Activated naive CD4-positive, alpha-beta T cell treated with anti-CD3 and anti-CD28 coated beads, Interleukin-2, amount 10 ng/mL, durations not matched to agents 7 days and 5 days (primary cell): ENCODE measurements at places on chromosomes 16 and 17.
A peak's percentile ranks its signal among the peaks of the same experiment; 100 is the strongest.

DNA sequence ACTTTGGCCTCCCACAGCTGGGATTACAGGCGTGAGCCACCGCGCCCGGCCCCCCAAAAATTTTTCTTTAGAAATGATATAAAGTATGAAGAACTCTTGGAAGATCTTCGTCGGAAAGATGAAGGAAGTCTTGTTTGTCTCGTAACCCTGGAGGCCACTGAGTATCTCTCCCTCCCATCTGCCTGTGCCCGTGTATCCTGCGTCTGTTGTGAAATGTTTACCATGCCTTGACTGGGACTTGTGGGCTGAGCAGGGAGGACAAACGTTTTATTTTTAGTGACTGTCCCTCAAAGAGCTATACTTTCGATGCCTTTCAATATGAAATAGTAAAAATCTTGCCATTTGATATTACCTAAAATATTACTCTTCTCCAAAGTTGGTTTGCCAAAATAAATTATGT lies 121.2 kb downstream of the RPTOR start:
- no peak for DNase-seq

GRCh38 chr16:84266451-84266850 lies 26.6 kb upstream of the KCNG4 start:
- DNase-seq = peak; percentile 35

DNA sequence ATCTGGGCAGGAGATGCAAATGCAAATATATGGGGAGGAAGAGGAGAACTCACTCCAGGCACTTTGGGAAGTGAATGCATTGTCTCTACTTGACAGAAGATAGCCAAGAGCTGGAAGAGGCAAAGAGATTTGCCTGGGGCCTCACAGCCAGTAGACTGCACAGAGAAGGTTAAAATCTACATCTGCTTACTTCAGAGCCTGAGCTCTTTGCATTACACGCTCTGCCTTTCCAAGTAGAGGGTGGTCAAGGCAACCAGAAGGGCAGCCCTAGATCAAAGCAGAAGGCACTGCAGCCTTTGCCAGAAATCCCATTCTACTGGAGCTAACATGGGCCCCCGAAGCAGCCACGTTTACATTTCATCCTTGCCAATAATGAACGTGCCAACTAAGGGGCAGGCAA lies 407.2 kb upstream of the CCL2 start:
- DNase-seq = no peak

DNA sequence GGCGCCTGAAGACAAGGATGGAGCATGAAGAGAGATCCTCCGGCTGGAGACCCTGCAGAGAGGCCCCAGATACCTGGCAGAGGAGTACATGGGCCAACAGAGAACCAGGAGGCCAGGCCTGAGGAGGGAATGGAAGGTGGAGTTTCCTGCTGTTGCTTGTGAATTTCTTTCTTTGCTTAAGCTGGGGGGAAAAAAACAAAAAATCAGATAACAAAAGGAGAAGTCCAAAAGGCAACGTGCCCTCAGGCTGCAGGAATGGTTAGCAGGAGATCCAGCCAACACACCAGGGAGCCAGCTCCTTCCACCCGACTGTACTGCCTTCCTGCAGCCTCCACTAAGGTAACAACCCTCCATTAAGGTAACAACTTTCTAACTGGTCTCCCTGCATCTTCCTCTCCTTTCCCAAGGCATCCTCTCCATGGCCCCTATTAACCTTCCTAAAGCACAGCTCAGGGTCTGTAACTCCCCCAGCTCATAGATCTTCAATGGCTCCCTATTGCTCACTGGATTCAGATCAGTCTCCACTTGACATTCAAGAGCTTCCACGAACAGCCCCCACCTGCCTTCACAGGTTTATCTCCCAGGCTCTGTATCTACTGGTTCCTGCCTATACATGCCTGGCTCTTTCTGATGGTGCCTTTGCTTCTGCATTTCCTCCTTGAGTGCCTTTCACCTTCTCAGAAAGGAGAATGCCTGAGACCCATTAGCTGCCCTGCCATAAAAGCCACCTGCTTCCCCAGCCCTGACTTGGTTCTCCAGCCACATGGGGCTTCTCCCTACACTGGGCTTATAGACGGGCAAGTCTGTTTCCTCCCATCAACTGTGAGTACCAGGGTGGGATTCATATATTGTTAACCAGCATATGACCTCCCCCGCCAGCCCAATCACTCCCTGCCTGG lies 725 bp upstream of the ARL5C start:
- DNase-seq = no peak

DNA sequence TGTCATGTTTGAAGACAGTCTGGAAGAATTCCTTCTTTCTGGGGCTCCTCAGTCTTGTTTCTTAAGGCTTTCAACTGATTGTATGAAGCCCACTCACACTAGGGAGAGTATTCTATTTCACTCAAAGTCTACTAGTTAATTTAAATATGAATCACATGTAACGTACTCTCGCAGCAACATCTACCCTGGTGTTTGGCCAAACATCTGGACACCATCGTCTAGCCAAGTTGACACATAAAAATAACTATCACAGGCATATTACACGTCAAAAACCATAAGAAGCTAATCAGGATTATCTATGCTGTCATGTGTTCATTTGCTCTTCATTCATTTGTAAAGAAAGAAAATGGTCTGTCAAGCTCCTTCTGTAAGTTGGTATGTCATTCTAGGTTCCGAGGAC lies 787.4 kb downstream of the KCNJ2 start:
- no peak for DNase-seq

DNA sequence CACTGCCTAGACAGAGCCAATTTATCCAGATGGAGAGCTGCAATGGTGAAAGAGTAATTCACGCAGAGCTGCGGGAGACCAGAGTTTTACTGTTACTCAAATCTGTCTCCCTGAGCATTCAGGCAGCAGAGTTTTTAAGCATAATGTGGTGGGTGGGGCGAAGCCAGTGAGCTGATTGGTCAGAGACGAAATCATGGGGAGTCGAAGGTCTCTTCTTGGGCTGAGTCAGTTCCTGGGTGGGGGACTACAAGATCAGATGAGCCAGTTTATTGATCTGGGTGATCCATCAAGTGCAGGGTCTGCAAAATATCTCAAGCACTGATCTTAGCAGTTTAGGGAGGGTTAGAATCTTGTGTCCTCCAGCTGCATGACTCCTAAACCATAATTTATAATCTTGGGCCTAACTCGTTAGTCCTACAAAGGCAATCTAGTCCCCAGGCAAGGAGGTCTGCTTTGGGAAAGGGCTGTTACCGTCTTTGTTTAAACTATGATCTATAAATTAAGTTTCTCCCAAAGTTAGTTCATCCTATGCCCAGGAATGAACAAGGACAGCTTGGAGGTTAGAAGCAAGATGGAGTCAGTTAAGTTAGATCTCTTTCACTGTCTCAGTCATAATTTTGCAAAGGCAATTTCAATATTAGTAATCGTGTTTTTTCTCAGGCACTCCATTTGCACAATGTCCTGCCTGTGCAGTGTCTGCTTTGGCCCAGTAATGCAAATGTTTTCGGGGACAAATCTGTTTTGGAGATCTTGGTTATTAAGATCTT lies 27.0 kb downstream of the PIGL start:
- DNase-seq = no peak

DNA sequence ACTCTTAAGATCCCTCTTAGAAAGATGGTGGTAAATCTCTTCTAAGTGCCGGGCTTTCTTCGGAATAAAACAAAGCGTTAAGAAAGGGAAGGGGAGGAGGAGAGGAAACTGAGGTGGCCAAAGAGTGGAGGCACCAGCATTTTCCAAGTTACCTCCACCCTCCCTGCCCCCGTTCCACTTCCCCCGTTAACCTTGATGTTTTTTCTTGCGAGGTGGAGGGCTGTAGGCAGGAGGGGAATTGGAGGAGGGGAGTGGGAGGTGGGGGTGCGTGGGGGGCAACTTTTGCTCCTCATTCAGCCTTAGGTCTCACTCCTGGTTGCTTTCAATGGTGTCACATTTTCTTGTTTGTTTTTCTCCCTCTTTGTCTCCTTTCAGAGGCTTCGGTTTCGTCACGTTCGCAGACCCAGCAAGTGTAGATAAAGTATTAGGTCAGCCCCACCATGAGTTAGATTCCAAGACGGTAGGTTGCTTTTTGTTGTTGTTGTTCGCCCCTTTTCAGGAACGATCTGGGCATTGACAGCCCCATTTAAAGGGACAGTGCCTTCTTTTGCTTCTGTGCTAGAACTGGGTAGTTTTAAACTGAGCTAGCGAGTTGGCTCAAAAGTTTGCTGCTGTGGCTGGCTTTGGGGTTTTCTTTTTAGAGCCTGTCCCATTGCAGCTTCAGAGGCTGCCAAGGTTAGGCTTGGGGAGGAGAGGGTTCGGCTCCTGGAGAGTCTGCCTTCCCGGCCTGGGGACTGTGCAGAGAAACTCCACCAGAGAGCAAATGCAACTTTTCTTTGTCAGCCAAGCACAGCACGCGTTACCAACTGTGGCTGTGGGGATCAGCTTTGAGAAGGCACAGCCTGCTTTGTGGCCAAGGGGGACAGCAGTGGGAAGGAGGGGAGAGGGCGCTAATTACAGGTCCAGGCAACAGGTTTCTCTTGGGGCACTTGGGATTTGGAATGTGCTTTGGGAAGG lies 1.9 kb downstream of the MSI2 start:
- peak; percentile 28 for DNase-seq

DNA sequence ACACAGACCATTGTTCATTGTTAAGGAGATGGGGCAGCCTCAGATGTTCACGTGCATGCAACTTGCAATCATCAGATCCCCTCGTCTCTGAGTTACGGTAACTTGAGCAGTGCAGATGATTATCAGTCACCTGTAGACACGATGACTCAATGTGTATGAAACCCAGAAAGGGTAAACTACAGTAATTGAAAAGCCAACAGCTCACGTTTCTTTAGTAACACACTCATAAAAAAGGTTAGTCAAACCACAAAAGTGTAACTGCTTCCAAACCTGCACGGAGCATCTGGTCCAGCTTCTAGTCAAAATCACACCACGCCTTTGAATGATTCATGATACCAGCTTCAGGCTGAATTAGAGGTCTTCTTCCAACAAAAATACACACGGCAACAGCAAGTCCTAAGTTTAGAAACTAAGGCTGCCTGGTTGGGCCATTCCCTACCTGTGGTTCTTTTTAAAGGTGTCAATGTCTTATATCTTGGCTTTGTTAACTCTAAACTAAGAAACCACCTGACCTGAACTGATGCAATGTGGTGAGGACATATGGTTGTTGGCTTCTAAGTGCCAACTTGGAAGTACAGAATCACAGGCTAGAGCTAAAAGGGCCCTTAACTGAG lies 32.3 kb downstream of the GRB7 start:
- peak; percentile 57 for DNase-seq

DNA sequence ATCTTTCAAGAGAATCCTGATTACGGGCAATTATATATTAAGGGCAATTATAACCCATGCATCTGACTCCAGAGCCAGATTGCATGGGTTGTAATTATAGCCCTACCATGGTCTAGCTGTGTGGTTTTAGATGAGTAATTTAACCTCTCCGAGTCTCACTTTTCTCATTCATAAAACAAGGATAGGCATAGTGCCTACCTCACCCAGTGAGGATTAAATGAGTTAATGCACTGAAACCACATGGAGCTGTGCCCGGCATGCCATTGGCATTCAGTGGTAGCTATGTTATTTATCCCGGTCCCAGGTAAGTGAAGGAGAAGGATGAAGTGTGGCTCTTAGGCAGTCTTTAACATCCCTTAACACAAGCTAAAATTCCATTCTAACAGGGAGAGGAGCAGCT lies 6.3 kb downstream of the SNX20 start:
- DNase-seq = no peak

GRCh38 chr16:1332618-1333148 lies 762 bp upstream of the BAIAP3 start:
- DNase-seq = no peak

GRCh38 chr16:50121721-50122445 lies 31.2 kb upstream of the TENT4B start:
- DNase-seq = peak; percentile 65

GRCh38 chr16:52591934-52592592 lies 45.1 kb upstream of the TOX3 start:
- no peak for DNase-seq

DNA sequence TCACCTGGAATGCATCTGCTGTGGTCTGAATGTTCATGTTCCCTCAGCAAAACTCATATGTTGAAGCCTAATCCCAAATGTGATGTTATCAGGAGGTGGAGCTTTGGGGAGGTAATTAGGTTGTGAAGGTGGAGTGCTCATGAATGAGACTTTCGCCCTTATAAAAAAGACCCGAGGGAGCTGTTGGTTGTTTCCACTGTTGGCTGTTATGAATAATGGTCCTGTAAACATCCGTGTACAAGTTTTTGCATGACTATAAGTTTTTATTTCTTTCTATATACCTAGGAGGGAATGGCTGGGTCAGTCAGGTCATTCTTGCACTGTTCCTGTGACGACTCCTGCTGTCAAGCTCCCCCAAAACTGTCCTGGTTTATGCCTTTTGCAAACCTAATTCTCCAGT lies 9.6 kb upstream of the CHP2 start:
- no peak for DNase-seq

DNA sequence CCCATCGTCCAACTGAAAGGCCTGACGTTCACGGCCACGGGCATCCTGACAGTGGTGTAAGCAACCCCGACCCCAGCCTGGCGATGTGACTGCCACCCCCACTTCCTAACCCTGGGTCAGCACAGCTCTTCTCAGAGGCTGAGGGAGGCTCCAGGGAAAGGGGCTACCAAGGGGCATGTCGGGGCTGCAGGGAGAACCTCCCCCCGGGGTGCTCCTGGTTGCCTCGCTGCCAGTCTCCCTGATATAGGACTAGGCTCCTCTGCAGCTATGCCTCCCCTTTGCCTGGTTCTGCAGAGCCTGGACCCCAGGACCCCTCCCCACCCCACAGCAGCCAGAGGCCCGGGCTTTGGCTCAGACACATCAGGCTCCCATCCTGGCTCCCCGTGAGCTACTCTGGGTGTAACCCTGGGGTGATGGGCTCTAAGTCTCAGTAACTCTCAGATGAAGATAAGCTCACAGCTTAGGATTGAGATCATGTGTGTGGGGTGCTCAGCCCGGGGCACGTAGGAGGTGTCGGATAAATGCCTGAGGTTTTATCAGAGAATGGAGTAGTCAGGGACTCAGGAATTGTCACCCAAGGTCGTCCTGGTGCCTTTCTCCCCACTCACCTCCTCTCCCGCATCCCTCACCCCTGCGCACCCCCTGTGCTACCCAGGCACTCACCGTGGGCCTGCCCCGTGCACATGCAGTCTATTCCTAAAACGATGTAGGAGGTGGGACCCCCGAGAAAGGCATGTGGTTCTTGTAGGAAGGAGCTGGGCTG lies 10.6 kb downstream of the ITGAD start:
- no peak for DNase-seq

DNA sequence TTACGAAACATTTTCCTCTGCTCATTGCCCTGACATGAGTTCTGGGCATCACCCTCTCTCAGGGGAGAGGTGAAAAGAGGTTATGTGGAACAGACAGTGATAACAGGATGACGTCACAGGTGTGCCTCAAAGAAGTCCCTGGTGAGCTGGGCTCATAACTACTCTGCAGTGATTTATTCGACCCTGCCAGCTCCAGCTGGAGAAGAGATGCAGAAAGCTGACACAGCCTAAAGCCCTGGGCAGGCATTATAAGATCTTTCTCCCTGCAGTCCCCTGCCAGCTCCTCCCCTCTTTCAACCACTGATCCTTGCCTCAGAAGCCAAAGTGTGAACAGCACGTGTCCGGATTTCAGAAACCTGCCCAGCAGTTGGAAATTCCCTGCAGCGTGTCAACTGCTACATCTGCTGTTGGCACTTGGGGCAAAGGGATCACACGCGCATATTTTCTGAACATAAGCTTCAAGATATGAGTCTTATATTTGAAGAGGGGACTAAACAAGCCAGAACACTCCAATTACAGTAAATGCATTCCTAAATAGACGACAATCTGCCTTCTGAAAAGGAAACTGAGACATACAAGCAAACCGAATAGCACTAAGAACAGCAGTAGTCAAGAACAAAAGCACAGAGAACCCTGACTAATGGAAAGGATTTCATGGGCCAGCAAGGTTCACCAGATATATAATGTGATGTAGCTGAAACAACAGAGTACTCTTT lies 80.5 kb downstream of the SMG6 start:
- DNase-seq = peak; percentile 43
